ENCODE measurements at places on chromosomes 7 and 10.

DNA sequence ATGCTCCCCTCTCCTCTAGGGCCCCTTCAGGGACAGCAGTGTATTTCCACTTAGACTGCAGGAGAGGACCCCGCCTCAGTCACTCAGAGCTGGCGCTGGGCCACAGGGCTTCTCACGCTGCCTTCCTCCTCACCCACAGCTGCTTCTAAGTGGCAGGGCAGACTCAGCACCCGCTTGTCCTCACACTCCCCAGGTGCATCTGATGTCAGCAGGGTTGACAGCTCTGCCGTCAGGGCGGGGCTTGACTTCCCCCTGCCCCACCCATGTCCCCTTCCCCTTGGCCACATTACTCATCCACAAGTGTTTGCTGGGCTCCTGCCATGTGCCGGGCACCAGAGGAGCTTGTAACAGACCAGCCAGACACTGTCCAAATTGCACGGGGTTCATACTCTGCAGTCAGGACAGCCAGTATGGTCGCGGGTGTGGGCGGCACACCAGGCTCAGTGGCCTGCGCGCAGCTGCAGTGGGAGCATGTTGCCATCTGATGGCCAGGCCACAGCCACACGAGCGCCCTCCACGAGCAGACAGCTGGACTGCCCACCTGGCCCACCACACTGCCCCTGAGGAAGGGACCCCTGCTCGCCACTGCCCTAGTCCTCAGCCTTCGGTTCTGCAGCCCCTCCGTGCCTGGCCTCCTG is 29.3 kb upstream of the TTYH3 start:
- DNase-seq, result no peak

DNA sequence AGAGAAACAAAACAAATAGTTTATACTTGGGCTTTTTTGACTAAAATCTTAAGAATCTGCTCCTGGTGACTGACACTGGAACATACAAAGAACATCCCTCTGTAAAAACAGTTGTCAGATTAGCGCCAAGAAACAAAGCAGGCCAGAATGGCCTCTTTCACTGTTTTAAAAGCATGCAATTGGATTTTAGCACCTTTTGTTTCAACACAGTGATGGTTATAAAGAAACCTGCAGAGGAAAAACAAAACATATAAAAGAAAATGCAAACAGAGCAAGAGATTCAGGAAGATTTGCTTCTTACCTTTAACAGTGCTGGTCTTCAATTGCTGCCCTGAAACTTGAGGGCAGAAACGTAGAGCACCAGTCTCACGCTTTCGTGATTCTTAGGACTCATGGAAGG is 652.2 kb upstream of the KCND2 start:
- no peak for DNase-seq

GRCh38 chr7:90574146-90574819 is 21.8 kb upstream of the CDK14 start:
- no peak for DNase-seq

GRCh38 chr7:34067005-34067778 is 161.9 kb downstream of the BMPER start:
- DNase-seq, result no peak

DNA sequence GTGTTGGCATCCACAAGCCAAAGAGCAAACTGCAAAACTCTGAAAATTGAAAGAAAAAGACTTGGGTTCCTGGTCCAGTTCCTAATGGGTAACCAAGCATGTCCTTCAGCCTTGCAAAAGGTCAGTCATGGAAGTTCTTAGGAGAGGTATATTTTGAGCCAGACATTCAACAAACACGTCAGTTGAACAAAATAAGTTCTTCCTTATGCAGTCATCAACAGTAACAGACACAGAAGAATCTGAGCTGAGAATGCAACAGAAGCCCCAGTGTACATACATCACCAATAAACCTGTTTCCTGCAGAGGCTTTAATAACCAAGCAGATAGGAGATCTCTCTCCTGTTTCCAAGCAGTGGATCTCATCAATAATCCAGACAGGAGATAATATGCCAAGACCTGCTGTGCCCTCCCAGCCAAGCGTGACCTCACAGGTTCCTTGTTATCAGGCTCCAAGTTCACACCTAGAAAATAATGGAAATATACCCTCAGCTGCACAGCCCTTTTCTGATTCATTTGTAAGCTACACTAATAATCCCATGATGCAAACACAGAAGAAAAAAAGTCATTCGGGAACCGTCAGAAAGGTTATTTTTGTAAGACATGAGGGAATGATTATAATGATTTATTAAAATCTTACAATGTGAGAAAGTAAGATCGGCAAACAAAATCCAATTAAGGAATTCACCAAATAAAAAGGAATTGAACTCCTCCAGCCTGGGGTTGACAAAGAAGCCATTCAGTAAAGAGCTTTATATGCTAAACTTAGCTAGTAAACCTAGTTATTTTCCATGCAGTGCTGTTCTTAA is 90.7 kb downstream of the DGKI start:
- no peak for DNase-seq

DNA sequence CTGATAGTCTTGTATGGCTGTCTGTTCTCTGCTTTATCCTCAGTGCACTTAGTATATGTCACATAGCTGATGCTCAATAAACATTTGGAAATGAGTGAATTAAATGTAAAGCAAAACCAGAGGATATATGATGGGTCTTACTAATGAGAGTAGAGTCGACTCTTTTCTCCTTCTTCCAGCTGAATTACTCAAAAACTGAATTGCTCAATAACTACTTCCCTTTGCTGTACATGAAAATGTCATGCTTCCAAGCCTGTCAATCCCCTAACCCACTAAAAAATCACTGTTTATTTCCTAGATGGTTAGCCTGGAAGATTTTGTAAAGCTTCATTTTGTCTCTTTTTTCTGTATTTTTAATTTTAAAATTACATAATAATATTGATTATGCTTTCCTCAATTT is 88.0 kb downstream of the OR13A1 start:
- DNase-seq, result no peak

- DNase-seq, result no peak
These were observed 66.9 kb downstream of the BBS9 start for GRCh38 chr7:33196221-33196620.

GRCh38 chr10:19840776-19841175 is 24.5 kb downstream of the PLXDC2 start:
- DNase-seq, result no peak

DNA sequence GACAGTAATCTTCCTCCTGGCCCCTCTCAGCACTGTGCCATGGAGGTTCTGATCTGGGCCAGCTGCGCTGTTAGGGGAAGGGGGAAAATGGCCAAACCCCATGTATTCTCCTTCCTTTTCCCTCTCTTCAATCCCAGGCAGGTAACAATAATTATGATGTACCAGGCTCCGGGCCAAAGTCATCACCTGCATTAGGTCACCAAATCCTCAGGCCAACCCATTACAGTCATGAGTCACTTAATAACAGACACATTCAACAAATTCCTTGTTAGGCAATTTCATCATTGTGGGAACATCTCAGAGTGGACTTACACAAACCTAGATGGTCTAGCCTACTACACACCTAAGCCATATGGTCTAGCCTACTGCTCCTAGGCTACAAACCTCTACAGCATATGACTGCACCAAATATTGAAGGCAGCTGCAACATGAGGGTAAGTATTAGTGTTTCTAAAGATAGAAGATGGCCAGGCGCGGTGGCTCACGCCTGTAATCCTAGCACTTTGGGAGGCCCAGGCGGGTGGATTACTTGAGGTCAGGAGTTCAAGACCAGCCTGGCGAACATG is 2.2 kb upstream of the HSPB1 start:
- no peak for DNase-seq

GRCh38 chr10:64334084-64334483 is 812.9 kb downstream of the REEP3 start:
- DNase-seq, result no peak

DNA sequence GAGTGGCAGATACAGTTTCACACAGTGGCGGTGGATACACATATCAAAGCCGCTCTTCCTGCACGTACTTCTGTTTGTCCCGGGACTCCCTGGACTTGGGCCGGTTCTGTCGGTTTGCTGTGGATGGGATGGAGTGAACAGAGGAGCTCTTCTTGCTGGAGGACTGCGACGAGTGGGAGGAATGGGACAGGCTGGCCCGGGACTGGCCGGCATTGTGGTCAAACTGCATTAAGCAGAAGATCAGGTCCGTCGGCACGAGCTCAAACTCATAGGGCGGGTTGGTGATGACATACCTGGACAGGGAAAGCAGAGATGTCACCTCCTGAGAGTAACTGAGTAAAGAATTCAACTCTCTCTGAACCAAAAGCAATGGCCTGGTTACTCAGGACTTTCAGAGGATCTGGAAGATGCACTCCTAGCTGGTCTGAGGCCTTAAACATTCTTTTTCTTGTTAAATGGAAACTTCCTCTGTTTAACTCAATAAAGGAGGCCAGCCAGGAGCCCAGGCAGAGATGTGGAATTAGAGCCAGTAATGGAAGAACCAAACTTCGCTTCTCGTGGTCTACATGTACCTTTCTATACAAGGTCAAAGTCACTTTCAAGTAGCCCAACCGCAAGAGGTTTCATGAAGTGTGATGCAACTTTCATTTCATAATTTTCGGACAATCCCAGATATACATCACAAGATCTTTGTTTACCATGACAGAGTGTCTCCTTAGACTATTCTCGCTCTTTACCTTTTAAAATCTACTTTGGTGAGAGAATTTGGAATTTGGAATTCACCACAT is 750.2 kb downstream of the KCNMA1 start:
- DNase-seq, result no peak

DNA sequence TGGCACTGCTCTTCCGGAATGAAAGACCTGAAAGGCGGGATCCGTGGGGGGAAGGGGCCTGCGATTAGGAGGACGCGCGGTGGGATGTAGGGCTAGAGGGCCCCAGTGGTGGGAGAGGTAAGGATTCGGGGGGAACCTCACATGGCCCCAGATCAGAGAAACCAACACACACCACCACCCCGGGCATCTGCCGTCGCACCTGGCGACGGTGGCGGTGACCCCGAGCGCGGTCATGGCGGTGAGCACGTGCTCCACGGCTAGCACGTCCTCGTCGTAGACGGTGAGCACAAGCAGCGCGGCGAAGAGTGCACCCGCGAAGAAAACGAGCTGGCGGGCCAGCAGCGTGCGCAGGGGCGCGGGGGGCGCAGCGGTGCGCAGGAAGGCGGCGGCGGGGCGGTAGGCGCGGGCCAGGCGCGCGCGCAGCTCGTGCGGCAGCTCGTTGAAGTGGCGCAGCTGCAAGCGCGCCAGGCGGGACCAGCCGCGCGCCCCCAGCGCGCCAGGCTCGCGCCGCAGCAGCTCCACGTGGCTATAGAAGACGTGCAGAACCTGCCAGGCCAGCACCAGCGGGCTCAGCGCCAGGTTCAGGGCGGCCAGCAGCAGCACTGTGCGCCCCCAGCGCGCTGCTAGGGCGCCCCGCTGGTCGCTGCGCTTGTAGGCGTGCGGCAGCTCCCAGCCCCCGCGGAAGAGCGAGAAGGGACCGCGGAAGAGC is 5.7 kb downstream of the ATG9B start:
- no peak for DNase-seq

DNA sequence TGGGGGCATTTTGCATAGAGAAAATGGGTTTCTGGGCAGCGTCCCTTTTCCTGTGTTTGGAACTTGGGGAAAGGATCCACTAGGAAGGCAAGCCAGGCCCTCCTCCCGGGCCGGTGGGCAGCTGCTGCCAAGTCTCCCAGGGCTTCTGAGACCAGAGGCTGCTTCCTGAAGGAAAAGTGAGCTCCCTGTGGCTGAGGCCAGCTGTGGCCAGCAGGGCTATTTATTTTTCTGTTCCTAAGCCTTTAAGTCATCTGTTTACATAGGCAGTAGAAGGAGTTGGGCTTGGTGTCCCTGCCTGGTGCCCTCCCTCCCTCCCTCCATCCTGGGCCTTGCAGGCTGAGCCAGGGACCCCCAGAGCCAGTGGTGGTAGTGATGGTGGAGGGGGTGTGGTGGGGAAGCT is 70.5 kb upstream of the COL13A1 start:
- no peak for DNase-seq

GRCh38 chr10:15427843-15428414 is 56.8 kb upstream of the FAM171A1 start:
- DNase-seq, result peak; percentile 57

DNA sequence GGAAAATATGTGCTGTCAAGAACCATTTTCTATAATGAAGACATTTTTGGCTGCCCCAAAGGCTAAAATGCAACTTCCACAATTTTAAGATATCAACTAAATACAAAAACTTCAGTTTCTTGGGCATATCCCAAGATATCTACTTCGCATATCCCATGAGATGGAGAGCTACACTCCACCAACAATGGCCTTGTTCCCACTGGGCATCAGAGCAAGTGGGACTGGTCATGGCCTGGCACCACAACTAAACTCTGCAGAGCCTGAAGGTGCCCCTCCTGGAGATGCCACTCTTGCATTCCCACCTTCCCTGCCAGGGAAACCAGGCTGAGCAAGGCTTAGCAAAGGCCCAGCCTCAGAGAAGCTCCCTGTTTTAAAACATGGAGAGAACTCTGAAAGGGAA is 75.8 kb upstream of the LRRC17 start:
- no peak for DNase-seq

DNA sequence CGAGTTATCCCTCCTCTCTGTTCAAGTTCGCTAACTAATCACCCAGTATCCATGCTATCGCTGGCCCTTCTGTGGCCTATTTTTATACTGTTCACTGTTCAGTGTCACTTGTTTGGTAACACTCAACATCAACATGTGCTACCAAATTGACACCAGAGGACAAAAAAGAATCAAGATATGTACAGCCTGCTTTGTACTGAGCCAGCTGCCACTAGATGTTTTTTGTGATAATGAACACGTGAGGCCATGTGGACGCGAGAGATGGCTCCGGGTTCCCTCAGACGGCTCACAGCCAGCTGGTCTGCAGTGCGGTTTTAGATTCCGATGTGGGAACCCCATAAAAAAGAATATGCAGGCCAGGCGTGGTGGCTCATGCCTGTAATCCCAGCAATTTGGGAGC is 21.2 kb downstream of the CAV1 start:
- no peak for DNase-seq

GRCh38 chr10:71820966-71821365 is 30.1 kb downstream of the PSAP start:
- no peak for DNase-seq

DNA sequence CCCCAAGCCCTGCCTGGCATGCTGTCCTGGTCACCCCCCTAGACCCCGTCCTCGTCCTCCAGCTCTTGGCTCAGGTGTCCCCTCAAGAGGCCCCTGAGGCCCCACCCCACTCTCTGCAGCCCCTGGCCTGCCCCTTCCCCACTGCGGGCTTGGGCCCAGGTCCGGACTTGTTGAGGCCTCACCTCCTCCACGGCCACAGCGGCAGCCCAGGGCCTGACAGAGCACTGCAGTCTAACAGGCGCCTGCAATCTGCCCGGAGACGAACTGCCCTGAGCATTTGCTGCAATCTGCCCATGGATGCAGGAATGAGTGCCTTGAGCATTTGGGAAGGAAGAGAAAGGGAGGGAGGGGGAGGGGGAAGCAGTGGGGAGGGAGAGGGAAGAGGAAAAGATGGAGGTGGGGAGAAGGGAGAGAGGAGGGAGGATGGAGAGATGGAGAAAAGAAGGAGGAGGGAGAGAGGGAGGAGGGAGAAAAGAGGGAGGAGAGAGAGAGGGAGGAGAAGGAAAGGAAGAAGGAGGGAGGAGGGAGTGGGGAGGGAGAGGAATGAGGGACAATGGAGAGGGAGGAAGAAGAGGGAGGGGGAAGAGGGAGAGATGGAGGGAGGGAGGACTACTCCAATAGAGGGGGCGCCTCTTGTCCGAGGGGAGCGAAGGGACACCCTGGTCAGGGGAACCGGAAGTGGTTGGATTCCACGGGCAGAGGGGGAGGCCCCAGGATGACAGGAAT is 73.9 kb downstream of the PDGFA start:
- DNase-seq, result no peak
